GM18507 (cell line): ENCODE measurements at places on chromosomes 2 and 18.

DNA sequence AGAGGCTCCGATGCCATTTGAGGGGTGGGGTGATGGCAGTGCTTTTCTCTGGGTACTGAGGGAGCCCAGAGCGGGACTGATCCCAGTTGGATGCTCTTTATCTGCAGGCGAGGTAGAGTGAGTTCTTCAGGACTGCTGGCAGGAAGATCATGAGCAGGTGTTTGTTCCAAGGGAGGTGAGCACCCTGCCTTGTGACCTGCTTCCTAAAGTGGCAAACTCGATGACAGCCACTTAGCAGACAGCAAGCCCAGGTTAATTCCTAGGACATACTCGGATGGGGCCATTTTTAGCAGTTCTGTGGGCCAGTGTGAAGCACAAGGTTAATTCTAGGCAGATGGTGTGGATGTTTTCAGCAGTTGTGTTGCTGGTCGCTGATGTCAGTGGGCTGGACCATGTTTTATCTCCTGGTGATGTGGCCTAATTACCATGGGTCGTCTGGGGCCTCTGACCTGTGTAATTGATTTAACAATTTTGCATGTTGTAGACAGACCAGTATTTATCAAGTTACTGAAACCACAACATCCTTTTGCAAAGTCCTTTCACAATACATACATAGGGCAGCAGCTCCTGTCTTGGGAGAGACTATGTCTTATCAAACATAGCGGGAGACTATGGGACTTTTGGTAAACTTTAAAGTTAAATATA lies 4.9 kb downstream of the FKBP1B start:
- no peak for DNase-seq

GRCh38 chr2:216350214-216350791 lies 22.0 kb downstream of the MARCHF4 start:
- DNase-seq, result no peak

GRCh38 chr18:40752316-40752715 lies 1202.7 kb upstream of the PIK3C3 start:
- no peak for DNase-seq

DNA sequence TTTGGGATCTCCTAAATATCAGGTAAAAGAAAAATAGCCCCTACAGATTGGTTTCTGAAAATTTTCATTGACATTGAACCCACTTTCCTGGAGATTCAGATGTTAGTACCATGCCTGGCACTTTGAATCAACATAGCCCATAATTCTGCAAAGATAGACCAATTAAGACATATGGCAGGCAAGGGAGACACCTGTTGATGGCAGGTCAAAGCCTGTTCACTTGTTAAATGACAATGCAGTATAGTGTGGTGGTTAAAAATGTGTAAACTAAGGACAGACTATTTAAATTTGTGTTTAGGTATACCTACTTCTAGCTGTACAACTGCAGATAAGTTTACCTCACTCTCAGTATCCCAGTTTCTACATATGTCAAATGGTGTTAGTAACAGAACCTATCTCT lies 178.1 kb upstream of the MMADHC start:
- no peak for DNase-seq

DNA sequence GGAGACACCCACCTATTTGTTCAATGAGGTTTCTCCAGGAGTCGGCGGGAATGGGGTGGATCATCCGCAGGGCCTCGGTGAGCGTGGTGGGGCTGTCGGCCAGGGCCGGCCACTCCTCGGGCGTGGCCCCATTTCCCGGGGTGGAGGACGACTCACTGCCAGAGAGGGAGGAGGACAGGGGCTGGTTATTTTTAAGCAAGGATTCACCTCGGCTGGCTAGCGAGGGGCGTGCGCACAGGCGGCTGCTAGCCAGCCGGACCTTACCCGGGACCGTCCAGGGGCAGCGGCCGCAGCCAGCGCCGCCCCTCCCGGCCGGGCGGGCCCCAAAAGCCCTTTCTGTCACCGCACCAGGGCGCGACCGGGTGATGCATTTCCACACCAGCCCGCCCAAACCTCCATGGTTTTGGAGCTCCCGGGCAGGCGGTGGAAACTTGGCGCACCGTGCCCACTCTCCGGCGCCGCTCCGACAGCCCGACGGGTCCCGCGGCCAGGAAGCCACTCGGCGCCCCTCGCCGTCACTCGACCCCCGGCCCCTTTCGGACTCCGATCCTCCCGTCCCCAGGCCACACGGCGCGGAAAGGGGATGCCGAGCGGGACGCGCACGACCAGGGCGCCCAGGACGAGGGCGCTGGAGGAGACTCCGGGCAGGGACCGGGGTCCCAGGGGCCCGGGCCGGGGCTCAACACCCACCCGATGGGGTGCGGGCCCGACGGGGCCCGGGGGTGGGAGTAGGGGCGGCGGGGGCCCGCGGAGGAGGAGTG lies 57.1 kb downstream of the SNORC start:
- DNase-seq, result no peak

- DNase-seq, result no peak
Observed at GRCh38 chr2:20242727-20243377, 17.9 kb upstream of the SDC1 start.

GRCh38 chr2:195574312-195574711 lies 82.7 kb upstream of the SLC39A10 start:
- DNase-seq, result no peak

GRCh38 chr2:5393474-5393873 lies 298.7 kb upstream of the SOX11 start:
- no peak for DNase-seq

DNA sequence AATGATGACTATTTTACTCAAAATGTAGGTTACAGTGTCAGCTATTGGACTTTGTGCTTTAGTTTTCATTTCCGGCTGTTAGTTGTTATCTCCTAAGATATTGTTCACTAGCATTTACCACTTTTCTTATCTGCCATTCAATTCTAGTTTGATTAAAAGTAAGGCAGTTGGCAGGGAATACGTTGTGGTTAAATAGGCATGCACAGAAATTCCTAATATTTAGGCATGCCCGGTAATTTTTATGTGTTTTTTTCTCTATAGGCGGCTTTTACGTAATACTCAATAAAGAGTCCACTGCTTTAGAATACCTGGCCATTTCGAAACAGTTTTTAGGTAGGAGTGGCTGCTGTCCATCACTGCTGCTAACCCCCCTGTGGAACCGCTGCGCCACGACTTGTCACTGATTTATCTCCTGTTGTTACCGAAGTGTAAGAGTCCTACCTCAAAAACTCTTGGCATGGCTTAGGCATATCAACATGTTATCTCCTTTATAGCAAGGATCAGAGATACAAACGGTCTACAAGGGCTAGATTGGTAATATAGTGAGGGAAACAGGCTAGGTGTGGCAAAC lies 39.5 kb downstream of the BABAM2 start:
- DNase-seq, result no peak

DNA sequence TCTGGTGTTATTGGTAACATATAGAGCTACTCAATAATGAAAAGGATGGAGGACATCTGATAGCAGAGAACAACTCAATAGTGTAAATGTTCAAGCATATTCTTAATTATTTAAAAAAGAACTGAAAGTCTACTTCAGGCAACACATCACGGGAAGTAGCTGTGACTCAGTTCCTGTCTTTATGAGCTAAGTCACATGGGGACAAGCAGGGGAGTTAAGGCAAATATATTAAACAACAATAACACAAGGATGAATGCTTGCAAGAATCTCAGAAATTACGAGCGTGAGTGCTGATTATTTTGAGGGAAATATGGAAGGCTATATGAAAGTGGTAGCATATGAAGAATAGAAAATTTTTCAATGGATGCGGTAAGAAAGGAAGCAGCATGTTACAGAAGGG lies 4.0 kb upstream of the HNMT start:
- DNase-seq, result no peak

GRCh38 chr2:6184532-6185292 lies 492.5 kb downstream of the SOX11 start:
- DNase-seq, result no peak

- DNase-seq, result no peak
Observed at GRCh38 chr18:36488131-36488530, 190.6 kb downstream of the FHOD3 start.

GRCh38 chr2:98903767-98904485 lies 32.1 kb downstream of the CRACDL start:
- no peak for DNase-seq
